ENCODE measurements at places on chromosomes 2 and 18.
A peak's percentile ranks its signal among the peaks of the same experiment; 100 is the strongest.

DNA sequence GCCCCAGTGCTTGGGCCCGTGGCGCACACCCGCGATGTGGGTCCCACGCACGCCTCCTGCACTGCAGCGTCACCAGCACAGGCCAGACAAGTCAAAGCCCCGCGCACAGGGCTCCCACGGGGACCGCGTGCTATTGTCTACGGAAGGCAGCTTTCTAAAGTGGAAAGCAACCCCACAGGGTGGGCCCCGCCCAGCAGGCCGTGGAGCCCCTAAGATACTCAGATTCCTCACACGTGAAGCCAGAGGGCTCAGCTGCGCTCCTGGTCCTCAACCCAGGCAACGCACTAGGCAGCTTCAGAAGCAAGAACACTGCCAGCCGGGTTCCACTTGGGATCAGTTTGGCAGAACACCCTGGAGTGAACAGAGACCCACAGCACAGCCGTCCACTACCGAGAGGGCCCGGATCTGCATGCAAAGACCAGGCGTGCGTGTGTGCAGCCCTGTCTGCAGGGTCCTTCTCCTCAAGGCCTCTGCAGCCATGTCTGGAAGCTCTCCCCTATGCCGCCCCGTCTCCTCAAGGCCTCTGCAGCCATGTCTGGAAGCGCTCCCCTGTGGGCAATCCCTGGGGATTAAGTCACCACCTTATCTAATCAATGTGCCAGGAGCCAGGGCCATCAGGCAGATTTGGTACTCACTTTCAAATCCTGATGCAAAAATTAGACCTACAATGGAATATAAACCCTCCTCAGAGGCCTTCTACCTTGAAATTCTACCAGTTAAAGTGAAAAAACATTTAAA is 231.3 kb downstream of the HDAC4 start:
- DNase-seq: peak; percentile 25

GRCh38 chr2:78928502-78928901 is 97.0 kb upstream of the REG3G start:
- DNase-seq: no peak

- DNase-seq: no peak
Measured at GRCh38 chr2:66306483-66306882, 128.4 kb upstream of the MEIS1 start.

- no peak for DNase-seq
Measured at GRCh38 chr2:239727182-239727775, 297.9 kb downstream of the NDUFA10 start.

DNA sequence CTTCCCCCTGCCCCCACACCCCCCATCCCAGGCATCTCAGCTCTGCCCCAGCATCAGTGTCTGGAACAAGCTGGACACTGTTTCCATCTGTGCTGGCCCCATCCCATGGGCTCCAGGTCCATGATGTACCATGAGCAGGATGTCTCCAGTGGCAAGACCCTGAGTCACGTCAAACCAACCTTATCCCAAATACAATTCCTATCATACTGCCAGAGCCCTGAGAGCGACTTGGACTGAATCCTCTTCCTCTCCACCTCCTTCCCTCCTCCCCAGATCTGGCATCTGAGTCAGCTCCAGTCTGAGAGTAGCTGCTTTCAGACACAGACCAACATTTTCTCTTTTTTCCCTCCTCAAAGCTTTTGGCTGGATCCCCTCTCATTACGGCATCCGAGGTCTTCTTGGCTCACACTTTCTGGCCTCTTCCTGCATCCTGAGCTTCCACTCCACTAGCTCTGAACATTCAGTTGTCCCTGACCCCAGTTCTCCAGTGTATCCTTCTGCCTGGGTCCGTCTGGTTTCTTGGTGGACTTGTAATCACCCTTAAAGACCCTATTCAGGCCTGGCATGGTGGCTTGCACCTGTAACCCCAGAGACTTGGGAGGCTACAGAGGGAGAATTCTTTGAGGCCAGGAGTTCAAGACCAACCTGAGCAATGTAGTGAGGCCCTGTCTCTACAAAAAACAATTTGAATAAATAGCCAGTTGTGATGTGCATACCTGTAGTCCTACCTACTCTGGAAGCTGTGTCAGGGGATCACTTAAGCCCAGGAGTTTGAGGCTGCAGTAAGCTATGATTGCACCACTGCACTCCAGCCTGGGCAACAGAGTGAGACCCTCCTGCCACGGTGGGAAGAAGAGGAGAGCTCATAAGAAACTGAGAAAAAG is 68.3 kb downstream of the ACKR3 start:
- DNase-seq: no peak

- DNase-seq: no peak
Measured at GRCh38 chr2:236803621-236804020, 234.0 kb downstream of the ACKR3 start.

- no peak for DNase-seq
Measured at GRCh38 chr2:113324684-113325160, 46.0 kb upstream of the PAX8 start.

DNA sequence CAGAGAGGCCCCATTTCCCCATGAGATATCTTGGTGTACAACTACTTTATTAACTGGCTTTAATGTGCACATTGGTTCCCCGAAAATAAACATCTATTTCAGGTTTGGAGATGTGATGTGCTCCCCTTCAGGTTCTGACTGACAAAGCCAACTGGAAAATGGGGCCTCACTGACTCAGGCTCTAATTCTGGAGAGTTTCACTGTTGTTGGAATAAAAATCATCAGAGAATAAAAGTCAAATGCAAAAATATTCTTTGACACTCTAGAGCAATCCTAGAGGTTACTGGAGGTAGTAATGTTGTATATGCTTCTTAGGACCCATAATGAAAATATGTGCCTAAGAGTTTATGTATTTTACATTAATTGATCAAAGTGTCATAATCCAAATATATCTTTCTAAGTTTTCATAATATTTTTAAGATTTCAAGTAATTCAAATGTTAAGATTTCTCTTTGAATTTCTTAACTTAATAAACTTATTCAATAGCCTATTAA is 189.9 kb upstream of the COL3A1 start:
- DNase-seq: no peak

GRCh38 chr2:145034511-145034910 is 514.6 kb upstream of the ZEB2 start:
- no peak for DNase-seq

GRCh38 chr18:2902327-2902726 is 55.5 kb downstream of the EMILIN2 start:
- DNase-seq: no peak

- no peak for DNase-seq
Measured at GRCh38 chr18:24011123-24011917, 3.2 kb upstream of the TTC39C start.

DNA sequence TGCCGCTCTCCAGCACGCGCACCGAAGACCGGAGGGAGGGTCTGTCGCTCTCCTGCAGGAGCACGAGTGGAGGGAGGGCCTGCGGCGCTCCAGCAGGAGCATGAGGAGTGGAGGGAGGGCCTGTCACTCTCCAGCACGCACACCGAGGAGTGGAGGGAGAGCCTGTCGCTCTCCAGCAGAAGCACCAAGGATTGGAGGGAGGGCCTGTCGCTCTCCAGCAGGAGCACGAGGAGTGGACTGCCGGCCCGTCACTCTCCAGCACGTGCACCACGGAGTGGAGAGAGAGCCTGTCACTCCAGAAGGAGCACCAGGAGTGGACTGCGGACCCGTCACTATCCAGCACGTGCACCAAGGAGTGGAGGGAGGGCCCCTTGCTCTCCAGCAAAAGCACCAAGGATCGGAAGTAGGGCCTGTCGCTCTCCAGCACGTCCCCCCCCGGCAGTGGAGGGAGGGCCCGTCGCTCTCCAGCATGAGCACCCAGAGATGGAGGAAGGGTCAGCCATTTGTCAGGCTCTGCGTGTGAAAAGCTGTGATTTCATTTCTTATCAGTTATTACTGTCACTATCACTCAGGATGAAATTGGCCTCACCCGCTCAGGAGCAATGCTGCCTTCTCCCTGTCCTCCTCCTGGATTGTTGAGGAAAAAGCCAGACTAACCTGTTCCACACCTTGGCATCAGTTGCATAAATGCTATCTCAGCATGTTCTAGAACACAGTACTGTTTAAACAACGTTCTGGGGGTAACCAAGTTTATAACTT is 35.9 kb downstream of the ADI1 start:
- peak; percentile 71 for DNase-seq

DNA sequence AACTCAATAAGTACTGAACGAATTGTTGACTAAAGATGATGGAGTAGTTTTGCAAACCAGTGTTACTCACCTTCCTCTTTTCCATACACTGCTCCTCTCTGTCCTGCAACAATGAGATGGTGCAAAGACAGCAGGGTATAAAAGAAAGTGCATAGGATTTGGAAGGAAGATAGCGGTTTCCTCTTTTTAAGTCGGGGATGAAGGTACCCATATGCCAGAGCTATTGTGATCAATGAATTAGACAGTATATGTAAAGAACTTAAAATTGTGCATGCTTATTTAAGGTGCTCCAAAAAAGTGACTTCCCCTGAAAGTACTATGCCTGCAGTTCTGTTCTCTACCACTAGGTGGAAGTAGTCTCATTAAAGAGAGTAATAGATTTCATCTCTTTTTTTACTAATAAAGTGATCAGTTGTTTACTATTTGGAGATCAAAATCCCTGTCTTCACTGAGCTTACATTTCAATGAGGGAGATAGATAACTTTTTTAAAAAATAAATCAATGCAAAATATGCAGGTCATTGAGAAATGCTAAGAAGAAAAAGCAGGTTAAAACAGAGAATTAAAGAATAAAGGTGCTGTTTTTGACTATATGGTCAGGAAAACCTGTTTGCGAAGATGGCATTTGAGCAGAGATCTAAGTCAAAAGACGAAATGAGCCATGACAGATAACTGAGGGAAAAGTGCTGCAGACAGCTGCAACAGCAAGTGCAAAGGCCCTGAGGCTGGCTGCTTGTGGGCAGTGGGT is 339.7 kb upstream of the SLC14A2 start:
- no peak for DNase-seq

GRCh38 chr2:16635791-16636699 is 29.6 kb downstream of the CYRIA start:
- no peak for DNase-seq

DNA sequence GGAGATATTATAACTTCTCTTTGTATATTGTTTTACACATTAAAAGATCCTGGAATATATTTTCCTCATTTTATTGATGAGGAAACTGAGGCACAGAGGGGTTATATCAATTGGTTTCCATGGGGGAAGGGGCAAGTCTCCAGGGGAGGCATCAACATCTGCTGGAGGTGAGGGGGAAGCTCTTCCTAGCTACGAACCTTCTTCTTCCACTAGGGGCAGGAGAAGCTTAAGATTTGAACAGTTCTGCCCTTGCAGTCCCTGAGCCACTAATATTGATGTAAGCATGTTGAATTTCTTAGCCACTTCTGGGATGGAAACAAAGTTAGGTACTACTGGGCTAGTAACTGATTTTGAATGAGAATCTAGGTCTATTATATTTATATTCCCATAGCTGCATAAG is 140.1 kb upstream of the AQP4 start:
- no peak for DNase-seq

GRCh38 chr2:235734688-235735231 is 240.9 kb downstream of the AGAP1 start:
- DNase-seq: no peak

DNA sequence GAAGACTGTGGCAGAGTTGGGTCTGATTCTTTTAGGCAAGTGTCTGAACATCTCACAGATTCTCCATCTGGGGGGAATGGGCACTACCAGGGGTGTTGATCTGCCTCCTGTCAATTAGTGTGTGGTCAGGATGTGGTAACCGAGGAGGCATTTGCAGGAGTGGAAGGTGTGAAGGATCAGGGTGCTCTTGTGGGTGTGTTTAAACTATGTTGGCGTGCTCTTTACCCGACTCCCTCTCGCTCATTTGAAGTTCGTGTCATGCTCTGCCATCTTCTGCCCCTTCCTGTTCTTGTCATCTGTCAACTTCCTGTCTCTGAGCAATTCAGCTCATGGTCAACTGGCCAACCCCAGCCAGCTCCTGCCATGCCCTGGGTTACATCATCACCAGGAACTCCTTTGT is 107.9 kb downstream of the RTN4 start:
- no peak for DNase-seq

DNA sequence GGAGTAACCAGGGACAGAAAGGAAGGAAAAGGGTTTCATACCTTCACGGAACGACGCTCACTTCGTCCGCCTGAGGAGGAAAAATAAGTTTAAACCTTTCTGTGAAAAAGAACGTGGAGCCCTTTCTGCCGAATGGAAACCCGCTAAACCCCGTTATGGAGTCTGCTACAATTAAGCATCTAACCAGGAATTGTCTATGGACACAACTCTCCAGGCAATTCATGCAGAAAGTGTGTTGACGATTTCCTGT is 528 bp upstream of the PPP4R3B start:
- no peak for DNase-seq

GRCh38 chr2:27993402-27993787 is 102.9 kb downstream of the BABAM2 start:
- no peak for DNase-seq

GRCh38 chr2:34810456-34810855 is 1211.4 kb upstream of the FAM98A start:
- no peak for DNase-seq

GRCh38 chr2:165864296-165864695 is 70.2 kb upstream of the GALNT3 start:
- no peak for DNase-seq

DNA sequence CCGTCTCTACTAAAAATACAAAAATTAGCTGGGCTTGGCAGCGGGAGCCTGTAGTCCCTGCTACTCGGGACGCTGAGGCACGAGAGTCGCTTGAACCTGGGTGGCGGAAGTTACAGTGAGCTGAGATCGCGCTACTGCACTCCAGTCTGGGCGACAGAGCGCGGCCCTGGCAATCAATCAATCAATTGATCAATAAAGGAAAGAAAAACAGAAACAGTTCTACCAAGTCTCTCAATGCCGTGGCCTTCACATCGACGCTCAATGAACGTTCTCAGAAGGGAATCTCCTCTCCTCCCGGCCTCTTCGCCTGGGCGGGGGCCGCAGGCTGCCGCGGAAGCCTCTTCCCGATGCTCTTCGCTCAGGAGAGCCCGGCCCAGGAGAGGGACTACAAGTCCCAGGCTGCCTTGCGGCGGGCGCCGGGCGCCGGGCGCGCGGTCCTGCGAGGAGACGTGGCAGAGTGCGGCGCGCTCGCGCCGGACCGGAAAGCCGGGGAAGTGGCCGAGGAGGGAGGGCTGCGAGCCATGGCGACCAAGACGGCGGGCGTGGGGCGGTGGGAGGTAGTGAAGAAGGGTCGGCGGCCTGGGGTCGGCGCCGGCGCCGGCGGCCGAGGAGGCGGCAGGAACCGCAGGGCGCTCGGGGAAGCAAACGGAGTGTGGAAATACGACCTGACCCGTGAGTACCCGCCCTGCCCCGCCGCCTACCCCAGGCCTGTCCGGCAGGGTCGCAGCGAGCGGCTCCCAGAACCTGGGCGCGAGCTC is at the start of gene TMEM214:
Gene TMEM214 (plus strand): TSS at position 471 of the 758 bp plus-strand sequence. CDS start 51 bp downstream, at position 522.
- peak; percentile 87 for DNase-seq
